ENCODE measurements at places on chromosomes 4 and X. TPM values are rescaled to one million over a fixed set of nuclear protein-coding genes. Genes with fewer than 3 reads are reported as not detected.

DNA sequence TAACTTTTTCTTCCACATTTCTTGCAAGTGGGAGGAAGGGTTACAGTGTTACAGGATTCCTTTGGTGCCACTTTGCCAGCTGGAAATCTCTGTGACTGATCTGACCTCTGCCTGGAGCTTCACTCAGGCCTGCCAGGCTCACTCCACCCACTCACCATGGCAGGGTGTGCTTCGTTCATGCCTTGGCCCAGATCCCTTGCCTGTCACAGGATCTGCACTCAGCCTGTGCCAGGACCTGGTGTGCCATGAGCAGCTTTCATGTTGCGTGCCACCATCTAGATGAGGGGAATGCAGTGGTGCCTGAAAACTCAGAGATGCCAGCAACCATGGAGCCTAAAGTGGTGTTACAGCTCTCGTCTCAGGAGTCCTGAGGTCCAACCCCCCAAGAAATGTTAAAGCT is 2596.4 kb downstream of the PCDH7 start:
- no peak for DNase-seq
- no peaks in the 10 kb centered on the region for H3K36me3 ChIP-seq
- no peaks in the 10 kb centered on the region for H3K4me1 ChIP-seq
- no peak overlapping the region for H3K4me3 ChIP-seq
- H3K27me3 ChIP-seq = no peaks in the 10 kb centered on the region
- no peak overlapping the region for H3K27ac ChIP-seq

UGT2A1 gene
- not detected for polyA plus RNA-seq

- no peak overlapping the region for H3K27ac ChIP-seq
- no peaks in the 10 kb centered on the region for H3K36me3 ChIP-seq
- no peaks in the 10 kb centered on the region for H3K4me1 ChIP-seq
- no peak overlapping the region for H3K4me3 ChIP-seq
- no peaks in the 10 kb centered on the region for H3K27me3 ChIP-seq
Measured at GRCh38 chrX:21645431-21645830, 12.7 kb downstream of the KLHL34 start.

DNA sequence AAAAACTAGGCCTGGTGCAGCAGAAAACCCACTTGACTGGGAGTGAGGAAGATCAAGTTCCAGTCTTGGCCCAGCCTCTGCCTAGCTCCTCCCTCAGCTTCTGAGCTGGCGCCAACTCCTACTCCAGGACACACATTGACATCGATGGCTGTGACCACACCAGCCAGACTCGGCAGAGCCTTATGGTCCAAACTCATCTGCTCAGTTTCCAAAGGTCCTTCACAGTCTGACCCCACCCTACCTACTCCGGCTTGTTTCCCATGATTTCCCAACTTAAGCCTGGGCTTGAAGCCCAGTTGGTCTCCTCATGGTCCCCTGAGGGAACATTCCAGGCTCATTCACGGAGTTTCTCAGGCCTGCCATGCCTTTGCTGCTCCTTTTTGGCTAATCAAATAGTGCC is 10.1 kb downstream of the ELF4 start:
- no peak overlapping the region for H3K4me3 ChIP-seq
- no peak overlapping the region for H3K27ac ChIP-seq
- no peaks in the 10 kb centered on the region for H3K27me3 ChIP-seq
- no peak for DNase-seq
- H3K36me3 ChIP-seq = no peaks in the 10 kb centered on the region
- peaks cover 31% of the 10 kb centered on the region for H3K4me1 ChIP-seq

AFP gene
- 1.3 TPM for polyA plus RNA-seq

ZCCHC12 gene
- polyA plus RNA-seq = not detected

GRCh38 chrX:22445880-22446279 is 173.2 kb downstream of the CBLL2 start:
- H3K36me3 ChIP-seq = no peaks in the 10 kb centered on the region
- no peak overlapping the region for H3K27ac ChIP-seq
- no peak for DNase-seq
- H3K4me1 ChIP-seq = no peaks in the 10 kb centered on the region
- no peaks in the 10 kb centered on the region for H3K27me3 ChIP-seq

- DNase-seq = no peak
- H3K36me3 ChIP-seq = no peaks in the 10 kb centered on the region
- no peak overlapping the region for H3K4me3 ChIP-seq
Measured at GRCh38 chr4:126435491-126435890, 1120.7 kb downstream of the FAT4 start.

DNA sequence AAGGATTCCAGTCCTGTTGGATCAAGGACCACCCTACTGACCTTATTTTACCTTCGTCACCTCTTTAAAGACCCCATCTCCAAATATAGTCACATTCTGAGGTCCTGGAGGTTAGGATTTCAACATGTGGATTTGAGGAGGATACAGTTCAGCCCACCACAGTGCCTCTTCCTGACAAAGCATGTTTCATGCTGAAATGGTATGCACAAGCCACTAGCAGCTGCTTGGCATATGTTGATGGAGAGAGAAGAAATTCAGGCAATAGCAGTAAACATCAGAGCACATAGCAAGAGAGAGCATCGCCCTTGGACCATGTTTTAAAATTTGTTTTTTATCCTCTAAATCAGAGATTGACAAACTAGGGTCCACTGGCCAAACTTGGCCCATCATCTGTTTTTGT is 172.1 kb downstream of the PRKX start:
- no peak for DNase-seq
- H3K4me1 ChIP-seq = peaks cover 4% of the 10 kb centered on the region
- no peaks in the 10 kb centered on the region for H3K36me3 ChIP-seq
- H3K27me3 ChIP-seq = no peaks in the 10 kb centered on the region
- no peak overlapping the region for H3K4me3 ChIP-seq
- H3K27ac ChIP-seq = no peak overlapping the region

DNA sequence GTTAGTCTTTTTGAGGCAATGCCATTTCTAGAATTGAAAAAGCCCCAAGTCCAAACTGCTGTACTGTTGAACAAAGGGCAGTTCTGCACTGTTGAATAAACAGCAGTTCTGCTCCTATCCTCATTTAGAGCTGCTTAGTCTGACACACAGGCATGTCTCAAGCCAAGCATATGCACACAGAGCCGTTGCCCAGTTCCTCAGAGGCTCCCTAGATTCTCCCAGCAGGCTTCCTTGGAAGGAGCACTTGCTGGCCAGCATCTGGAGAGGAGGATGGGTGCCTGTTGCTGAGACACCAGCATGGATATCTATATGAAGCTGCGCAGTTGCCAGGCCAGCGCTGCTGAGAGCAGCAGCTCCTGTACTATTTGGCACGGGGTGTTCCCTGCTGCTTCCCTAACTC is 138.3 kb upstream of the USP38 start:
- H3K4me3 ChIP-seq = no peak overlapping the region
- H3K4me1 ChIP-seq = no peaks in the 10 kb centered on the region

- H3K4me3 ChIP-seq = no peak overlapping the region
- H3K27me3 ChIP-seq = peaks cover 3% of the 10 kb centered on the region
- DNase-seq = no peak
Measured at GRCh38 chr4:138669479-138670315, 345.9 kb upstream of the NOCT start.

DNA sequence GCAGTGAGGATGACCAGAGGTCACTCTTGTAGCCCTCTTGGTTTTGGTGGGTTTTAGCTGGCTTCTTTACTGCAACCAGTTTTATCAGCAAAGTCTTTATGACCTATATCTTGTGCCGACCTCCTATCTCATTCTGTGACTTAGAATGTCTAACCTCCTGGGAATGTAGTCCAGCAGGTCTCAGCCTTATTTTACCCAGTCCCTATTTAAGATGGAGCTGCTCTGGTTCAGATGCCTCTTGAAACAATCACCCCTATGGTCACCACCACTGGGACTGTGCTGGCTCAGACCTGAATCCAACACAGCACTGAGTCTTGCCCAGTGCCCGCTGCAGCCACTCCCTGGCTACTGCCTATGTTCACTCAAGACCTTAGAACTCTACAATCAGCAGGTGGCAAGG is 49.4 kb downstream of the MCUB start:
- no peak overlapping the region for H3K27ac ChIP-seq
- H3K27me3 ChIP-seq = no peaks in the 10 kb centered on the region
- no peak overlapping the region for H3K4me3 ChIP-seq
- peaks cover 5% of the 10 kb centered on the region for H3K4me1 ChIP-seq
- no peaks in the 10 kb centered on the region for H3K36me3 ChIP-seq

ABCE1 gene
- polyA plus RNA-seq = 79.8 TPM

TRIML1 gene
- polyA plus RNA-seq = not detected

MTNR1A gene
- not detected for polyA plus RNA-seq

DNA sequence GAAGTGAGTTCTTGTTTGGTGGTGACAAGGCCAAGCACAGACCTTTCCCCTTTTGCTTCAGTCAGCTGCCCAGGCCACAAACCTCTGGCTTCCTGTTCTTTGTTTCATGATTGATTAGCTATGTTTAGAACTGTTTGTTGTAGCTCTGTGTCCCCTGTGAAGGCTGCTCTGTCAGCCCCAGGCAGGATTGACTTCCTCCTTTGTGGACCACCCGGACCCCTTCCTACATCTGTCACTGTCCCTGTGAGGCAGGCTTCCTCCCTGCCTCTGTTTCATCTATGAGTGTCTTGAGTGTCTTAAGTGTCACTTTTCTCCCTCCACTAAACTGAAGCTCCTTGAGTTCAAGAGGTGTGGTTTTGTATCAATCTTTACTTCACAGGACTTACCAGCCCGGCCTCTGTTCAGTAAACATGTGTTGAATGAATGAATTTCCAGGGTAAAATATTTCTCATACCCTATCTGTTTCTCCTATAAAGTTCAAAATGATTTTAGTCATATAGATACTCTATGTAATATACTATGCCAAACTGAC is 83.5 kb downstream of the ZNF674 start:
- no peaks in the 10 kb centered on the region for H3K36me3 ChIP-seq
- DNase-seq = no peak
- H3K27ac ChIP-seq = no peak overlapping the region
- no peaks in the 10 kb centered on the region for H3K27me3 ChIP-seq
- H3K4me1 ChIP-seq = no peaks in the 10 kb centered on the region
- H3K4me3 ChIP-seq = no peak overlapping the region

AFF2 gene
- 0.03 TPM for polyA plus RNA-seq

- no peak overlapping the region for H3K4me3 ChIP-seq
- no peaks in the 10 kb centered on the region for H3K4me1 ChIP-seq
- DNase-seq = no peak
- no peaks in the 10 kb centered on the region for H3K36me3 ChIP-seq
- H3K27me3 ChIP-seq = no peaks in the 10 kb centered on the region
Measured at GRCh38 chr4:79334783-79335182, 8.9 kb upstream of the NAA11 start.

- H3K4me3 ChIP-seq = no peak overlapping the region
- no peaks in the 10 kb centered on the region for H3K27me3 ChIP-seq
- no peak overlapping the region for H3K27ac ChIP-seq
- H3K36me3 ChIP-seq = no peaks in the 10 kb centered on the region
- no peaks in the 10 kb centered on the region for H3K4me1 ChIP-seq
Measured at GRCh38 chrX:132532097-132532496, 43.3 kb upstream of the MBNL3 start.

GRCh38 chr4:168677063-168677462 is 180.2 kb downstream of the PALLD start:
- H3K4me1 ChIP-seq = no peaks in the 10 kb centered on the region
- H3K27me3 ChIP-seq = no peaks in the 10 kb centered on the region
- no peak overlapping the region for H3K27ac ChIP-seq

DNA sequence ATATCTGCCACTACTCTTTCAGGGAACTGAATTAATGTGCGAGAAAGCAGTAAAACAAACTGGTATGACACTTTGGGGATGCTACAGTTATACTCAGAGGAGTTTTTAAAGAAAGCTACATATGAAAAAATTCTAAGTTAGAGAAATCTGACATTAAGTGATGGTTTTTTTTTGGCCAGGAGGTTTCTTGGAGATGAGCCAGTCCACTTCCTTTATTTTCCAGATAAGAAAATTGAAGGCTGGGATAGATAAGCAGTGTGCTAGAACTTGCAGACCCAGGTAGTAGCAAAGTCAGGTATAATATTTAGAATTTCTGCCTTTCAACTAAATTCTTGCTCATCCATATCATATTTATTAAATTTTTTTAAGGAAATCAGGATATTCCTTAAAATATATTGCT is 106.8 kb downstream of the FAT4 start:
- H3K36me3 ChIP-seq = no peaks in the 10 kb centered on the region
- no peak for DNase-seq

PKD2 gene
- 18.5 TPM for polyA plus RNA-seq

LDOC1 gene
- polyA plus RNA-seq = 8.5 TPM

DNA sequence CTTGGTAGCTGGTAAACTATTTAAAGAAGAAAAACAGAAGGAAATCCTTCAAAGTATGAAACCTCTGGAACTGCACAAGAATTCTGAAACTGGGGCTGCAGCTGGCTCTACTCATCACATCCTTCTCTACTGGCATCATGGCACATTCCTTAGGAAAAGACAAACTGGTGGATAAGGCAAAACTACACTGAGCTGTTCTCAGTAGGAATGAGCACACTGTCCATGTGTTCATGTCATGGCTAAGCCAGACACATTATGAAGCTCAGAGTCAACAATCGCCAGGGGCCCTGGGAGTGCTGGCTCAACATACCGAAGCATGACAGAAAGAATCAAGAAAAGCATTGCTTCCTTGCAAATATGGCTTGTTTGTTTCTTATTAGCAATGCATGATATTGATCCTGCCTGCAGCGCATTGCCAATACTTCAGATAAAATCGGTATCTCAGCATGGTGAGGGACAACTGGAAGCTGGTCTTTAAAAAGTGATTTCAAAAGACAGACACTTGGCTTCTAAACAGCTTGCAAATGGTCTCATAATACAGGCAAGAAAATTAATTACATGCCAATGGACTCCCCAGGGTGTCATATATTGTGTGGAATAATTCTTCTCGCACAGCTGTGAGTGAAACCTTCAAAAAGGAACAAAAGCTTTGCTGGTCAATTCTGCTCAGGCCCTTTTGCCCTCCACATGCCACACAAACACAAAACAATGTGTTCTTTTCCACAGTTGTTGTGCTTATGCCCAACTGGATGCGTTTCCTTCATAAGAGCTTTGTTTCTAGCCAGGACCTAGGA is 300.2 kb upstream of the VCX start:
- H3K27me3 ChIP-seq = no peaks in the 10 kb centered on the region
- H3K4me1 ChIP-seq = no peaks in the 10 kb centered on the region
- H3K4me3 ChIP-seq = no peak overlapping the region
- DNase-seq = no peak
- H3K36me3 ChIP-seq = no peaks in the 10 kb centered on the region

SLC10A3 gene
- 8.1 TPM for polyA plus RNA-seq

- no peak for DNase-seq
- peaks cover 2% of the 10 kb centered on the region for H3K4me1 ChIP-seq
- H3K27ac ChIP-seq = no peak overlapping the region
- H3K36me3 ChIP-seq = no peaks in the 10 kb centered on the region
Measured at GRCh38 chrX:112830540-112830939, 10.1 kb downstream of the AMOT start.
